SK-N-DZ (cell line): ENCODE measurements at places on chromosomes 2 and 18.
A peak's percentile ranks its signal among the peaks of the same experiment; 100 is the strongest.

DNA sequence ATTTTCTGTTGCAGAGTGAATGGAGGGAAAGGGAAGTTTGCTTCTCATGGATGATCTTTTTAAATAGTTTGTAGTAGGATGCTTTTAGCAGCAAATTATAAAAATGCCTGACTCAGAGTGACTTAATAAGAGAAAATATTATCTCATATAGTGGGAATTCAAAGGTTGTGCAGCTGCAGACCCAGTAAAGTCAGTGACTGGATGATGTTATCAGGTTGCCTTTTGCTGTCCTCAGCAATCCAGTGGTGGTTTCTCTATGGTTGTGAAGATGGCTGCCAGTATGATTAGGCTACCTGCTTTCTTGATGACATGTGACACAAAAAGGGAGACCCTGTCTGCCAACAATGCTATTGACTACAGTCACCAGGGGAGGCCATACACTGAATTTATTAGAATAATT lies 184.8 kb downstream of the DIS3L2 start:
- no peak for DNase-seq

GRCh38 chr18:45780568-45780967 lies 44.9 kb upstream of the SIGLEC15 start:
- no peak for DNase-seq

DNA sequence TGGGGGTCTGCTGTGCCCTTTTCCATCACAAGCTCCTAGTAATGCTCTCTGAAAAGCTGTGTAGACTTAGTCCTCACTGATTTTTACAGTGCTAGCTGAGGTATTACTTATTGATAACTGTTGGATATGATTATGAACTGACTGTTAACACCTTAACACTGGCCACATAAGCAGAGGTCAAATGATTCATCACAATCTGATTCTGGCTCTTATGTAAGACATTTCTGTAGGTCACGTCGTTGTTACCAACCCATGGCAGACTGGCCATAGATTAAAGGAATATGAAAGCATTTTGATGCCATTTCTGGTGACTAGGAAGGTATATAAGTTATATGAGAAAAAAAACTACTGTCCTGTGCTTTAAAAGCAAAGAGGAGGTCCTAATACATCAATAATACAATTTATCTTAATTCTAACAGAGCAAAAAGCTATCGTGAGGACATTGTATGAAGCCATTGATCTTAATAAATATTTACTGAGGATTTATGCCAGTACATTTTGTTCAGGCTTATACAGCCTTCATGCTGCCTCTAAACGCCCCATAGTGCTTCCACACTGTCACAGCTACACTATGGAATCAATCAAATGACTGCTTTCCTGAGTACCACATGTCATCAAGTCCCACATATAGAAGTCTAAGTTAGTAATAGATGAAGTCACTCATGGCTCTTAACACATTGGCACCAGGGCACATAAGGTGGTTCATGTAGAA lies 6.9 kb upstream of the RND3 start:
- DNase-seq, result no peak

GRCh38 chr2:233112776-233113452 lies 52.8 kb downstream of the INPP5D start:
- DNase-seq, result no peak

GRCh38 chr2:524442-524841 lies 152.8 kb downstream of the TMEM18 start:
- no peak for DNase-seq

GRCh38 chr2:170878066-170878465 lies 51.0 kb upstream of the GORASP2 start:
- no peak for DNase-seq

DNA sequence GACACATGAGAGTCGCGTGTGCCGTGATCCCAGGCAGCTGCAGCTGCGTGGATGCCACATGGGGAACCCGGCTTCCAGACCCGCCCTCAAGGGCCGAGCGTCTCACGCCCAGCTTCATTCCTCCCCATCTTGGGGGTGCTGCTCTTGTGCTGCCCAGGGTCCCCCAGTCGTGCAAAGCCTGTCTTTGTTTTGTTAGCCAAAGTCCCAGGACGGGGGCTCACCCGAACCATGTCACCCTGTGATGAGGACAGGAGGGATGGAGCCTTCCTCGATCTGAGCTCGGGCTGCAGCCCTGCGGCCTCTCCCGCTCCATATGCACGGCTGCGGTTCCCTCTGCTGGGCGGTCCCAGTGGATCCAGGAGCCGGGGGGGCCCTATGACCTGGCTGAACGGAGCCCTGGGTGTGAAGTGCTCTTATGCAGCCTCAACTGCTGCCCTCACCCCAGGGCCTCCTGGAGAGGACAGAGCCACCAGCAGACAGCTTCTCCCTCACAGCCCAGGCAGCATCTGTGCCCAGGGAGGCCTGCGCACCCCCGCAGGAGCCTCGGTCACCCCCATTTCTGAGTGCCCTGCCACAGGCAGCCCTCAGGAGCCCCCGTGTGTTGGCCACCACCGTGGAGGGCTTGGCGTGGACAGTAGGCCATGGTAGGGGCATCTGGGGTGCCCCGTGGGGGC lies 99.0 kb upstream of the CTDP1 start:
- no peak for DNase-seq

GRCh38 chr2:161943011-161943410 lies 131.0 kb downstream of the DPP4 start:
- no peak for DNase-seq

DNA sequence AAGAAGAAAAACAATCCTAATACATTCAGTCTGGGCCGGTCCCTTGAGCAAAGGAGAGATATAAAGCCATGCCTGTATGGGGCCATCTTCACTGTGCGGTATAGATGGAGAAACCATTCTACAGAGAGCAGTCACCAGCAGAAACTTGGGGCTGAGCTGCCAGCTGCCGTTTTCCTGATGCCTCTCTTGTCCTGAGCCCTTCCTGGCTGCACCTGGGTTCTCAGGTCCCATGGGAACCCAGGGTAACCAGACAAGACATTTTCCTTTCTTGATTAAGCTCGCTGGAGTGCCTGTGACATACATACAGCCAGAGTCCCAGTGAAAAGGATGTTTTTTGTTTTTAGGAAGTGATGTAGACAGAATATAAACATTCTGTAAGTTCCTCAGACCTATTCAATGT lies 5.3 kb upstream of the METTL21A start:
- DNase-seq, result peak; percentile 73
